ENCODE measurements at places on chromosomes 3 and 15. TPM values are rescaled to one million over a fixed set of nuclear protein-coding genes. Genes with fewer than 3 reads are reported as not detected.

CLRN1 gene
- total RNA-seq, result not detected

FRMD5 gene
- total RNA-seq, result 0.81 TPM

RLBP1 gene
- not detected for total RNA-seq

FGF7 gene
- total RNA-seq, result 3.2 TPM

AVEN gene
- total RNA-seq, result 31.1 TPM
